ENCODE measurements at places on chromosomes 7 and 10. TPM values are rescaled to one million over a fixed set of nuclear protein-coding genes. Genes with fewer than 3 reads are reported as not detected.
A peak's percentile ranks its signal among the peaks of the same experiment; 100 is the strongest.

DNA sequence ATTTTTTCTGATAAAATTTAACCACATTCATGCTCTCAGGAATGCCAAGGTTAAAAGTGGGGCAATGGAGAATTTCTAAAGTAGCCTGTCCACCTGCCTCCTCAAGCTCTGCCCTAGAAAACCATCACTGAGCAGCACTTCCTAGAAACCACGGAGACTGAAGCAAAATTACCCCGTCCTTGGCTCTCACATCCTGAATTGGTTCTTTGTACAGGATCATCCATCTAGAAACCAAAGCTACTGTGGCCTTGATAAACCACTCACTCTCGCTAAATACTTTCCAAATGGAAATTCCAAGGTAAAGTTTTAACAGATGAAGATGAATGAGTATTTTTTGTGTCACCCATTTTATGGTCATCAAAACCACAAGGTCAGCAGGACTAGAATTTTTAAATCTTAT is 96.6 kb downstream of the AVL9 start:
- DNase-seq, result no peak

DNA sequence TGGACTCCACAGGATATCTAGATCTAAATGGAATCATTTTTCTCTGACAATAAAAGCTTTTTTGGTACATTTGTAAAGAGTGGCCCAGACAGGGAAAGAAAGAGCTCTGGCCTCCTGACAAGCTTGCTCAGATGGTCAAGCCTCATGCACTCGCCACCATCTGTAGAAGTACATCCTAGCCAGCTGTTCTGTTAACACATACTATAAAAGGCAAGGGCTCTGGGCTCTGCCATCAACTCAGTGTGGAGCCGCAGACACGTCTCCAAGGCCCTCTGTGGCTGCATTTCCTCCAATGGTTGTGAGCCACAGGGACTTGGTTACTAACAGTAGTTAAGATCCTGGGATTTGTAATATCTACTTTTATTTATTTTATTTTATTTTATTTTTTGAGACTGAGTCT is 70.8 kb upstream of the KDM7A start:
- no peak for DNase-seq

DNA sequence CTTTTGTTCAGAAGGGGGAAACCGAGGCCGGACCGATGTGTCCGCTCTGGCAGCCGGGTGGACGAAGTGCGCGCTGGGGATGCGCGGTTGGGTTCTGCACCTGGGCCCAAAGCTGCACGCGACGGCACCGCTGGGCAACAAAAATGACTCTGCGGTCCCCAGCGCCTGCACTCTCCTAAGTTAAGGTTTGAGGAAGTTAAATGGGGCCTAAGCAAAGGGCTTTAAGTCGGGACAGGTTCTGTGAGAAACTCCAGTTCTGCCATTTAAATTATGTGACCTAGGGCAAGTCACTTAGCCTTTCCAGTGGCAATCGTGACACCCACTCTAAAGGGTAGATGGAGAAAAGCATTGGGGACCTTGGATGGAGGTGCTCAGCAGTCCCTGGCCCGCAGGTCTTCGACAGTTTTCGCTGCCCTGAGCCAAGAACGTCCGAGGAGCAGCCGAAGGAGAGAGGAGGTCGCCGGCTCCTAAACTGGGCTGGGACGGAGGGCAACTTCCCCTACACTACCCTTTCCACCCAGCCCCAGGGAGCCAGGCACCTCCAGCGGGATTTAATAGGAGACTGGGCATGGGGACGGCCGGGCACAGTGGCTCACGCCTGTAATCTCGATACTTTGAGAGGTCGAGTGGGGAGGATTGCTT is 534 bp upstream of the ACBD5 start:
- no peak for DNase-seq

- DNase-seq, result no peak
These were observed 13.8 kb downstream of the PSAP start for GRCh38 chr10:71837098-71837827.

DNA sequence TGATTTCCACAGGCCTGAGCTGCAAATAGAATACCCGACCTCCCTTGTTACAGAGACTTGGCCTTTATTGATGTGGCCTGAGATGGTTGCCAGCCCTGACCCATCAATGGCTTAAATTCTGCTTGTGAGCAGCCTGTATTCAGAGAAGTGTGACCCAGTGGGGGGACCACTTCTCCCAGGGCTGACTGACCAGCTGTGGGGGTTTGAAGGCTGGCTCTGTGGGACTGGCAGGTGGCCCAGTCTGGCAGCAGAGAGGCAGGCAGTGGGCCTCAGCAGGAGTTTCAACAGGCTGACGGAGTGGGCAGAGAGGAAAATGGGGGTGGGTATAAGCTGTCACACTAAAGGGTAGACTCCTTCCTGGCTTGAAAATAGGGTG is 12.2 kb upstream of the PPIF start:
- no peak for DNase-seq

DNA sequence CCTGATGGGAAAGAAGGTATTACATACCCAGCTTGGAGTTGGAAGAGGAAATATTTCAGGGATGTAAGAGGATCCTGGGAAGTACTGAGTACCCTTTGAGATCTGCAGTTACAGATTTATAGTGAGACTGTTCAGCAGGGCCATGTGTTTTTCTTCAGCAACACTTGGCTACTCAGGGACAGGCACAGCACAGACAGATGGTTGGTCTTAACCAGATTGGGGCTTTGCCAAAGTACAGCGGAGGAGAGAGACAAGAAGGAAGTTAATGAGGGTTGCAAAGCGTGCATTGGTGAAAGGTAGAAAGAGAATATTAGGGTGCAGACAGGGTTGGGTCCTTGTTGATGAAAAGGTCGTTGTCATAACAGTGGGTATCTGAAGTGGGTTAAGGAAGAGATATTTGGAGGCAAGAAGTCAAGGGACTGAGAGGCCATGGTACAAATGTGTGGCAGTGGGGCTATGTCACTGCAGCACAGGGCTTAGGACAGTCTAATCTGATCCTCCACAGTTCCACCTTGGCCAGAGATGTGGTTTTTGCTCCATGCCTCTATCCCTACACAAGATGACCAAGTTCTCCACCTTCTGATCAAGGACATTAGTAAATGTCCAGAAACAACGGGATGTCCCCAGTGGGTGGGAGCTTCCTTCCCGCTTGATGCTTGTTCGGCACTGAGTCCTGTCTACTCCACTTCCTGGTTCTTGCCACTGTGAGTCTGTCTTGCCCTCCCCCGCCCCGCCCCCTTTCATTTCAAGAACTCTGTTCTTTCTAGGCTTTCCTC is 18.9 kb upstream of the DNAJC1 start:
- DNase-seq, result peak; percentile 89

GRCh38 chr10:44619521-44619920 is 234.6 kb upstream of the CXCL12 start:
- no peak for DNase-seq

DNA sequence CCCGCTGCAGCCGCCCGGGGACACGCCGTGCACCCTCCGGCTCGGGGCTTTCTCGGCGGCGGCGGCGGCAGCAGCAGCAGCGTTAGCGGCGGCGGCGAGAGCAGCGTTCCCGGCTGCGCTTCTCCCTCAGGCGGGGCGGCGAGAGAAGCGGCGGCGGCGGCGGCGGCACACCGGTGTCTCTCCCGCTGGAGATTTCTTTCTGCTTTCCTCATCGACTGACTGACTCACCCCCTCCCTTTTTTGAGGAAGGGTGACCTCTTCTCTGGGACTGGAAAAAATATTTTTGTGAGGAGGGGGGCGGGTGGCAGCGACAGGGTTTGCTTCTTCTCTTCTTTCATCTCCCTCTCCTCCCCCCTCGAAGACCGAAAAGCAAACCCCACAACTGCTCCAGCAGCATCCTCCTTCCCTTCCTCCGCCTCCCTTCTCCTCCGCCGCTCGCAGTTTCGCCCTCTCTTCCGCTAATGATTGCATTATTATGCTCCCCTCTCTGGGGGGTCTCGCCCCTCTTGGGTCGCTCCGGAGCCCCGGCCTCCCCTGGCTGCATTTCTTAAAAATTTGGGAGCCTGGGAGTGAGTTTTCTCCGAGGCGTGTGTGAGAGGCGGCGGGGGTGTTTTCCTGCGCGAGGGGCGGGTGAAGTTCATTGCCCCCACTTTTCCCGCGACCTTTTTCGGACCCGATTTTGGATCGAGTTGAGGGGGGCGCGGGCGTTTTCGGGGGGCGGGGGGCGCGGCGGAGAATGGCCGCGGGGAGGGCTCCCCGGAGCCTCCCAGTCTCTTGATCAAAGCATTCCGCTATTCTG is 411 bp downstream of the AUTS2 start:
- no peak for DNase-seq

DNA sequence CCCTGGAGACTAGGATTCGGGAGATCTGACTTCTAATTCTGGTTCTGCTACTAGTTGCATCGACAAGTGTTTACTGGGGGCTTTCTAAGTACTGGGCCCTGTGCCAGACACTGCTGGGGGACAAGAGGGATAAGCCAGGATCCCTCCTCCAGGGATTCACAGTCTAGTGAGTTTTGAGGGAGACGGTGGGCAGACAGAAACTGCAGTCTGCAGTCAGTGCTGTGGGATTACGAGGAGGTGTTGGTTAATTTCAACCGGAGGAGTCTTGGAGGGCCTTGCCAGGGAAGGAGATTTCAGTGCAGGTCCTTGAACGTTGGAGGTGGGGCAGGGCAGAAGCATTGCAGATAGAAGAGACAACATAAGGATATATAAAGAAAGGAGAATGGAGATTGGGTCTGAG is 3.5 kb upstream of the KCNH2 start:
- DNase-seq, result no peak

DNA sequence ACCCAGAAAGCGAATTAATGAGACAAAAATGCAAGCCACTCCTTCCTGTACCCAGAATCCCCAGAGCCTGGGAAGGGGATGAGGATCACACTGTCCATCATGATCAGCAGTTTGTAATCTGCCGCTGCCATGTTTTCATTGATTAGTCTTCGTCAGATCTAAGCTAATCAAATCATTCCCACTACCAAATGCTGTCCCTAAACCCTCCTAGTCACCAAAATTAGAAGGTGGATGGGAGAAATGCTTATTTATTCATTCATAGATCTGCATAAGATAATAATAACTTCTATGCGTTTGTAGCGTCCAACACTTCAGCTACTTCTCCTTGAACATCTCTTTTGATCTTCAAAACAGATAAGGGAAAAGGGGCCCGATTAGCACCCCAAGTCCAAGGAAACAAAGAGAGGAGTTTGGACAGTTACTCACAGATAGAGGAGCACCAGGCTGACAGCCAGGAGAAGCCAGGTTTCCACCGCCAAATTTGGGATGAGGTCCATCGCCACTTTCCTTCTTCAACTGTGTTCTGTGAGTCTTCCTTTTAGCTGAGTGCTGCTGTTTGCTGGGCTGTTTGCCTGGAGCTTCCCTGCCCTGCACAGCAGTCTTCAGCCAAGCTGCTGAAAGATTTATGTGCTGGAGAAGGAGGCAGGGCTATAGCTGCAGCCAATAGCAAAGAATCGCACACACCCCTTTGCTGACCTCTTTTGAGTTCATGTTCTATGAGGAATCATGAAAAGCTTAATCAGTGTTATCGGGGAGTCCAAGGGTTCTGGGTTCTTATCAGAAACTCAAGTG is at the start of gene CYP3A5:
TSS of gene CYP3A5 (minus strand) at position 597 of the 792 bp plus-strand sequence. CDS start at position 497, 100 bp downstream.
- peak; percentile 66 for DNase-seq

DNA sequence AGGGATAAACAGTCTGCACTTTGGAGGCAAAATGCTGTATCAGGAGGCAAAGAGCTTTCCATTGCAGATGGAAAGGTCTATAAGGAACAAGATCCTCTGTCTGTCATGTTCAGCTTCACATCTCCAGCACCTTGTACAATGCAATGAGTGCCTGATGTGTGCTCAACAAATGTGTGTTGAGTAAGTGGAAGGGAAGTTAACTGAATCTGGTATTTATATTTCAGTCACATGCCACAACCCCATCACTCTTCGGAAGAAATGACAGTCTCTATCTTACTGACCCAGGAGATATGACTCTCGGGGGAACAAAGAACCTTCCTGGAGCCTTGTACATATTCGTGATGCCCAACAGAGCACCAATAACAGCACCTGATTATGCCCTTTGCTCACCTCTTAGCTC is 20.0 kb upstream of the DNAJC1 start:
- no peak for DNase-seq

GRCh38 chr10:49182776-49183175 is 5.4 kb downstream of the TMEM273 start:
- no peak for DNase-seq

DNA sequence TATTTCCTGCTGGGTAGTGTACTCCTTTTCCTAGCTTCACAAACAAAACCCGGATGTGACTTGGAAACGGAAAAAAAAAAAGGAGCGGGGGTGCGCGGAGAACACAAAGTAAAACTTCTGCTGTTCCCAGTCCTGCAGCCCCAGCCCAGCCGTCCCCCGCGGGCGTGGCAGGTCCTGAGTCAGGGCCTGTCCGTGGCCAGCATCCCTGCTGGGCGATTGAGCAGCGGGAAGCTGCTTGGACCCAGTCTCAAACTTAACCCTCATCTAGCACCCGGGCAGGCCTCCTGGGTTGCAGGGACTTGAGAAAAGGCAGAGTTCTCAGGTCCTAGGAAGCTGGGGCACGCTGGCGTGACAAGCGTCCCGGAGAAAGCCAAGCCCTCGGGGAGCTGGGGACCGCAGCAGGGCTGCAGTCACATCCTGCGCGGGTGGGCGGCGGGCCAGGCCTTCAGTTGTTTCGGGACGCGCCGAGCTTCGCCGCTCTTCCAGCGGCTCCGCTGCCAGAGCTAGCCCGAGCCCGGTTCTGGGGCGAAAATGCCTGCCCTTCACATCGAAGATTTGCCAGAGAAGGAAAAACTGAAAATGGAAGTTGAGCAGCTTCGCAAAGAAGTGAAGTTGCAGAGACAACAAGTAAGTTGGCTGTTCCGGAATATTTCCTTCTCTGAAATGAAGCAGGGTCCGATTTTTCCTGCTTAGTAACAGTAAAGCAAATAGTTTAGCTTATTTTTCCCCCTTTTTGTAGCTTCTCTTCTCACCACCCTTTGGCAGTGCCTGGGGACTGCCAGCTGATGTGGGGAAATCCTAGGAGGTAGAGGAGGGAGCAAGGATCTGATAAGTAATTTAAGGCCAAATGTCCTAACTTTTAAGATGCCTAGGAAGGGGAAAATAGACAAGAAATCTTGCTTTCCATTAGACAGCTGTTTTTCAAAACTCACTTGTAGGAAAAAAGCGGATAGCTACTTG is at the start of gene GNG11:
TSS of gene GNG11 (plus strand) at position 129 of the 960 bp plus-strand sequence. CDS start at position 532, 403 bp downstream.
- DNase-seq, result peak; percentile 81

GRCh38 chr10:1149793-1150637 is 93.8 kb downstream of the WDR37 start:
- peak; percentile 81 for DNase-seq

DNA sequence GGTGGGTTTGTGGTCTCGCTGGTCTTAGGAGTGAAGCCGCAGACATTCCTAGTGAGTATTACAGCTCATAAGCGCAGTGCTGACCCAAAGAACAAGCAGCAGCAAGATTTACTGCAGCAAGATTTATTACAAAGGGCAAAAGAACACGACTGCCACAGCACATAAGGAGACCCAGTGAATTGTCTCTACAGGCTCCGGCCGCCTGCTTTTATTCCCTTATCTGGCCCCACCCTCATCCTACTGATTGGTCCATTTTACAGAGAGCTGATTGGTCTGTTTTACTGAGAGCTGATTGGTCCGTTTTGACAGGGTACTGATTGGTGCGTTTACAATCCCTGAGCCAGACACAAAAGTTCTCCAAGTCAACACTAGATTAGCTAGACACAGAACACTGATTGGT is 82.1 kb downstream of the VIPR2 start:
- DNase-seq, result no peak

Gene TMEM270
- not detected for polyA plus RNA-seq

Gene NOC3L
- 18.3 TPM for polyA plus RNA-seq

Gene RADIL
- polyA plus RNA-seq, result 8.8 TPM

Gene PRSS58
- not detected for polyA plus RNA-seq

Gene LAMB4
- polyA plus RNA-seq, result 0.43 TPM

All from right lung (tissue), 10 donors.